Mesothelial cell of epicardium (in vitro differentiated cells): ENCODE measurements at places on chromosomes 12 and 14. TPM values are rescaled to one million over a fixed set of nuclear protein-coding genes. Genes with fewer than 3 reads are reported as not detected.
A peak's percentile ranks its signal among the peaks of the same experiment; 100 is the strongest.

- no peak overlapping the region for H3K27ac ChIP-seq
- no peaks in the 10 kb centered on the region for H3K36me3 ChIP-seq
- peaks cover 23% of the 10 kb centered on the region for H3K4me1 ChIP-seq
- DNase-seq = no peak
- no peak overlapping the region for H3K4me3 ChIP-seq
- H3K27me3 ChIP-seq = no peaks in the 10 kb centered on the region
Observed at GRCh38 chr14:81331229-81332021, 68.7 kb downstream of the STON2 start.

DNA sequence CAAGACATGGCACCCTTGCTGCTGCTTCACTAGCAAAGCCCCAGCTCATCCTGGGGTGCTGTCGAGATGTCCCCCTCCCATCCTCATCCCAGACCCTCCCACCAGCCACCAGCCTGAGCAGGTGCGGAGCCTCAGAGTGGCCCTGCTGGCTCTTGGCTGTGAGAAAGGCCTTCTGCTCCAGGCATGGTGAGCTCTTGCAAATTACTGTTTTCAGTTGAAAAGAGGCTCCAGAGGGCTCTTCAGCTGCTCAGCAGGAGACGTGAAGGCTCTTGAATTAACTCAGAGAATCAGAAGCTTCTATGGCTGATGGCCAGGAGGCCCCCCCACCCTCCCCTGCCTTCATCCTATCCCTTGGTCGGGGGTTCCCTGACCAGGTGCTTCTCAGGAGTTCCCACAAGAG lies 44.1 kb downstream of the WSCD2 start:
- no peaks in the 10 kb centered on the region for H3K36me3 ChIP-seq
- H3K4me1 ChIP-seq = no peaks in the 10 kb centered on the region
- peaks cover 24% of the 10 kb centered on the region for H3K27me3 ChIP-seq

DNA sequence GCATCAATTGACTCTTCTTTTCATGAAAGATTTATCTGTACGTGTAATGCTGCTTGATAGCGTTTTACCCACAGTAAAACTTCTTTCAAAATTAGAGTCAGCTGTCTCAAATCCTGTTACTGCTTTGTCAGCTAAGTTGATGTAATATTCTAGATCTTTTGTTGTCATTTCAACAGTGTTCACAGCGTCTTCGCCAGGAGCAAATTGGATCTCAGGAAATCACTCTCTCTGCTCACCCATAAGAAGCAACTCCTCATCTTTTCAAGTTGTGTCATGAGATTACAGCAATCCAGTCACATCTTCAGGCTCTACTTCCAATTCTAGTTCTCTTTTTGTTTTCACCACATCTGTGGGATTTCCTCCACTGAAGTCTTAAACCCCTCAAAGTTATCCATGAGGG lies 9.5 kb downstream of the PCNX1 start:
- no peak overlapping the region for H3K4me3 ChIP-seq
- H3K27me3 ChIP-seq = no peaks in the 10 kb centered on the region
- peaks cover 33% of the 10 kb centered on the region for H3K4me1 ChIP-seq
- peaks cover 15% of the 10 kb centered on the region for H3K36me3 ChIP-seq
- no peak for DNase-seq

DNA sequence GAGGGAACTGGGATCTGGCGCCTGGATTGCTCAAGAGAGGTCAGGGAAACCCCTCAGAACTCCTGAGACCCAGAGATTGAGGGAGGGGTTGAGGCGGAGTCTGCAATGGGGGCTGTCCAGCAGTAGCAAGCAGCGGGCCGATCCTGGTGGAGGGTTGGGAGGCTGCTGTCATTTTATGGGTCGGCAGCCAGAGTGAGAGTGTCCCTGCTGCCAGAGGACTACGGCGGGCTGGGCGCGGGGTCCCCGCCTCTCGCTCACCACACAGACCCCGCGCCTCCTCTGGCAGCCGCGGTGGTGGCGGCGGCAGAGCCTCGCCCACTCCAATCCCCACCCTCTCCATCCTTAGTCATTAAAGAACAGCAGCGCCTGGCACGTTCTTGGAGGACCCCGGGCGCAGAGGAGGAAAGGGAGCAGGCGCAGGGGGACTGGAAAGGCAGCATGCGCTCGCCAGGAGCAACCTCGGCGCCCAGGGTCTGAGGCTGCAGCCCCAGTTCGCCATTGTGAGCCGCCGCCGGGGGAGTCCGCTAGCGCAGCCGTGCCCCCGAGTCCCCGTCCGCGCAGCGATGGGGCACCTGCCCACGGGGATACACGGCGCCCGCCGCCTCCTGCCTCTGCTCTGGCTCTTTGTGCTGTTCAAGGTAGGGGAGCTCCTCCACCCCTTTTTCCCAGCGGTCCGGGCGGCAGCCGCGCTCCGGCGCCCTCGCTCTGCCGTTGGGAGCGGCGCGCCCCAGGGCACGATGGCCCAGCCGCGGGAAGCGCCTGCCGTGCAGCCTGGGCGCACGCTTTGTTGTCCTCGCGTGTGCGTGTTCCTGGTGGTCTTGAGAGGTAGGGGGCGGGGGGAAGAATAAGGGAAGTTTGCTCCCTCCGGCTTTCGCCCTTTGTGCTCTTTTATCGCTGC lies at the start of gene PTPRO:
TSS of gene PTPRO (plus strand) at position 345 of the 898 bp plus-strand sequence.
- peaks cover 77% of the 10 kb centered on the region for H3K27me3 ChIP-seq
- no peaks in the 10 kb centered on the region for H3K36me3 ChIP-seq
- peaks cover 11% of the 10 kb centered on the region for H3K4me1 ChIP-seq
- DNase-seq = peak; percentile 23
- H3K4me3 ChIP-seq = peak within 1 kb of the TSS; percentile 55

DNA sequence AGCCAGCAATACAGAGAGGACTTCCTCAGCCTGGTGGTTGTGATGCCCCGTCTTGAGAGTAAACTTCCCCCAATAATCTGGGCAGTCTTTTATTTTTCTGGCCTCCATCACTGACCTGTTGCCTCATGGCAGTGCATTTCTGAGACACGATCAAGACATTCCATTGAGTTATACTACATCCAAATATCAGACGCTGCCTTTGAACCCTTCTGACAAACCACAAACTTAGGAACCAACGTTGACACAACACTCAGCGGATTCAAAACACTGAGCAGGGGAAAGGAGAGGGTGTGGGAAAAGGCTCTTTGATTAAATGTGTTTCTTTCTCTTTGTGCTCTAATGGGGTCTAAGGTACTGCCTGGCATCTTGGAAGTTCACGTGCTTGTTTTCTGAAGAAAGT lies 100.7 kb upstream of the TBX5 start:
- no peak overlapping the region for H3K4me3 ChIP-seq
- no peaks in the 10 kb centered on the region for H3K36me3 ChIP-seq
- no peak for DNase-seq
- H3K27me3 ChIP-seq = peaks cover 76% of the 10 kb centered on the region
- H3K4me1 ChIP-seq = peaks cover 12% of the 10 kb centered on the region

DNA sequence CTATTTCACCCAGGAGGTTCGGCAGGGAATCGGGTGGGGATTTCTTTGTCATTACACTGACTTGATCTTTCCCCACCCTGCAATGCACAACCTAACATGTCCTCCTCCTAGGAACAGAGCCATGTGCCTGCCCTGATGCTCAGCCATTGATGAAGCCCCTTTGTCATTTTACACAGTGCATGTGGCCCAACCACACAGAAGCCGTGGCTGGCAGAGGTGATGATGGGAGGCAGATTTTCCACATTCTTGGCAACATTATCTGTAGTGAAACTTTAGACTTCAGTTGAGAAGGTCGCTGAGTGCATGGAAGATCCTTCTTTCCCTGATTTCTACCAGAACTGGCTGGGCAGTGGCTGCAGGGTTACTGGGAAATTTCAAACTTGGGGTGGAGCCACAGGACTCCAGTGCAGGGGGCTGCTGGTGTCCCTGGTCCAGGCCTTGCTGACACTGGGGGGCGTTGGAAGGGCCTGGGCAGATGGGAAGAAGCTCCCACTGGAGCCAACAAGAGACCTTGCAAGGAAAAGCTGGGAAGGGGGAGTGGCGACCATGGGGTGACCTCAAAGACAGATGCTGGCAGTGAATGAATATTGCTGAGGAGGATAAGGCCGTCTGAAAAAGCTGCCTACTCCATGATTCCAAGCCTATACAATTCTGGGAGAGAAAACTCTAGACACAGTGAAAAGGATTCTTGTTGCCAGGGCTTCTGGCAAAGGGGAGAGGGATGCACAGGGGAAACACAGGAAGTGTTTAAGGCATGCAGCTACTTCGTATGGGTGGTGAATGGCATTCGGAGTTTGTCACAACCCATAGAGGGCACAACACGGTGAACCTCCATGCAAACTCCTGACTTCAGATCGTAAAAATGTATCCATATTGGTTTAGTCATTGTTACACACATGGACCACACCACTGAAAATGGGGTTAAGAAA lies 41.8 kb upstream of the P2RX7 start:
- peaks cover 13% of the 10 kb centered on the region for H3K4me1 ChIP-seq
- peak overlapping the region; percentile 14 for H3K27ac ChIP-seq
- DNase-seq = no peak
- no peak overlapping the region for H3K4me3 ChIP-seq
- peaks cover 38% of the 10 kb centered on the region for H3K27me3 ChIP-seq

- H3K27me3 ChIP-seq = no peaks in the 10 kb centered on the region
- H3K27ac ChIP-seq = no peak overlapping the region
- peaks cover 19% of the 10 kb centered on the region for H3K36me3 ChIP-seq
- DNase-seq = no peak
Observed at GRCh38 chr12:30811966-30812365, 57.2 kb upstream of the CAPRIN2 start.

DNA sequence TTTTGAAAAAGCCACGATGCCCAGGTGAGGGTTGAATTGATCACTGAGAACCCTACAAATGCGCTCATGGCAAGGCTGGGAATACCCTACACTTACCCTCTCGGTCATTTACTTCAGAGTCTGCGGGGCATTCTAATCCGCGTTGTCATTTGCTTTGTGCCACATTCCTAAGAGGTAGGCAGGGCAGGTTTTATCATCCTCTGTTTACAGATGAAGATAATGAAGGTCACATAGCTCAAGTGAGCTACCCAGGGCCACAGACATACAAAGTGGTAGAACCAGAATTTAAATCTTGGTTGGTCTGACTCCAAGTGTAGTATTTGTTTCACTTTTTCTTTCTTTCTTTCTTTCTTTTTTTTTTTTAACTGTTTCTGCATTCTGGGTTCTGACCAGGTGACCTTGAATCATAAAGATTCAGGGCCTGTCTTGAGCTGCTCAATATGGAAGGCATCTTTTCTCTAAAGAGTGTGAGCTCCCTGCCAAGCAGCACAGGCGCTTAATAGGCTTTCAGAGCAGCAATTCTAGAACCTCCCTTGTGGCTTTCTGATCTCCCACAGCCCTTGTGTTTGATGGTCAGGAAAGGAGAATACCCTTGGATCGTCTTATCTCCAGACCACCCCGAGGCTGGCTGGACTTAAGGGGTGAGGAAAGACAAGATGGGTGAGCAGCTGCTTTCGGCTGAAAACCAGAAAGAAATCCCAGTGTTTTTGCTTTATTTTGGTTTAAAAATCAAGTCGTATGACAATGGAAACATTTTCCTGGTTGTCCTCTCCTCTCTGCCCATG lies 662 bp upstream of the BATF start:
- DNase-seq = no peak
- no peaks in the 10 kb centered on the region for H3K27me3 ChIP-seq
- H3K36me3 ChIP-seq = no peaks in the 10 kb centered on the region
- H3K27ac ChIP-seq = peak overlapping the region; percentile 89
- peak overlapping the region; percentile 52 for H3K4me3 ChIP-seq

GRCh38 chr12:95583933-95584332 lies 32.7 kb upstream of the USP44 start:
- H3K4me1 ChIP-seq = no peaks in the 10 kb centered on the region
- no peak overlapping the region for H3K27ac ChIP-seq
- no peak for DNase-seq
- H3K27me3 ChIP-seq = peaks cover 4% of the 10 kb centered on the region
- H3K4me3 ChIP-seq = no peak overlapping the region

GRCh38 chr14:105255021-105255507 lies 6.7 kb downstream of the BTBD6 start:
- no peak for DNase-seq

DNA sequence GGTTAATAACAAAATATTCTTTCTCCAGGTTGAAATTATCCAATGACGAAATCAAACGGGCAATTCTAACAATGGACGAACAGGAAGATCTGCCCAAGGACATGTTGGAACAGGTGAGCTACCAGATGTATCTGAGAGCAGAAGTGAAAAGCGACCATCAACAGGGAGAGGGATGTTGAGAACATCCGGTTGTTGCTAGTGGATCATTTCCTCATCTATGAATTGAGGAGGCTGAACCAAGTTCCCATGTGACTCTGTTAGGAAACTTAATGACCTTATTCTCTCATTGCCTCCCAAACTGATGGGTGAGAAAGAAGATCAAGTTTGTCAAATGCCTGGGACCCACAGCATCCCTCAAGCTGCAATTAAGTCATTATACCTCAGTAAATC lies 117.7 kb downstream of the GPR135 start:
- H3K4me3 ChIP-seq = no peak overlapping the region
- peaks cover 36% of the 10 kb centered on the region for H3K4me1 ChIP-seq
- no peak overlapping the region for H3K27ac ChIP-seq
- H3K27me3 ChIP-seq = no peaks in the 10 kb centered on the region
- peaks cover 13% of the 10 kb centered on the region for H3K36me3 ChIP-seq

GRCh38 chr12:96073346-96074330 lies 38.3 kb upstream of the LTA4H start:
- DNase-seq = no peak
- H3K4me3 ChIP-seq = no peak overlapping the region
- H3K4me1 ChIP-seq = no peaks in the 10 kb centered on the region
- H3K27me3 ChIP-seq = no peaks in the 10 kb centered on the region

DNA sequence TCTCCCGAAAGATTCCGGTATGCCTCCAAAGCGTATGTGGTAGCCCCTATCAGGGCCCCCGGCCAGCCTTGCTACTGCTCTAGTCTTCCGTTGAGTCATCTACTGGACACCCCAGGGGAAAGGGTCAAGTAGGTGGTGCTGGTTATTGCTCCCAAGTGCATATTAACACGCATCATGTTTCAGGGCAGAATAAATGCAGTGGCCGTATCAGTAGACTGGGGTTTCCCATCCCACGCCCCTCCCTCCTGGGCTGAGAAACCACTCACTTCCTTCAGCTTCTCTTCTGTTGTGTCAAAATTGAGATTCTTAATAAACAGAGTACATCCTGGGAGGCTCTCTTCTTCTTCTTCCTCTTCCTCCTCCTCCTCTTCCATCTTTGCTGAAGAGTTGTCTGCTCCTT lies 39.3 kb downstream of the RBM19 start:
- no peak overlapping the region for H3K27ac ChIP-seq
- H3K4me3 ChIP-seq = no peak overlapping the region
- no peaks in the 10 kb centered on the region for H3K27me3 ChIP-seq

GRCh38 chr12:21392384-21392783 lies 19.7 kb downstream of the IAPP start:
- DNase-seq = no peak
- H3K4me3 ChIP-seq = no peak overlapping the region
- no peaks in the 10 kb centered on the region for H3K4me1 ChIP-seq
- no peaks in the 10 kb centered on the region for H3K36me3 ChIP-seq

- H3K4me3 ChIP-seq = no peak overlapping the region
- peaks cover 2% of the 10 kb centered on the region for H3K36me3 ChIP-seq
- H3K4me1 ChIP-seq = no peaks in the 10 kb centered on the region
- no peak overlapping the region for H3K27ac ChIP-seq
- H3K27me3 ChIP-seq = no peaks in the 10 kb centered on the region
Observed at GRCh38 chr12:34406996-34407300, 384.7 kb downstream of the ALG10 start.

- DNase-seq = no peak
- no peaks in the 10 kb centered on the region for H3K4me1 ChIP-seq
- no peaks in the 10 kb centered on the region for H3K36me3 ChIP-seq
Observed at GRCh38 chr12:562634-563033, 100.6 kb downstream of the NINJ2 start.

Gene ADAMTS20
- total RNA-seq = 1.6 to 2.1 TPM (median 2.1 TPM) in 3 replicates

Gene PTPRO
- total RNA-seq = 2.1 to 4.3 TPM (median 2.6 TPM) in 3 replicates

Gene DBX2
- not detected in 3 replicates for total RNA-seq

Gene KRT4
- total RNA-seq = 1.00 to 1.4 TPM (median 1.3 TPM) in 3 replicates

Gene IFNG-AS1
- not detected in 3 replicates for total RNA-seq

Gene SLC17A8
- 0.40 to 0.66 TPM (median 0.61 TPM) in 3 replicates for total RNA-seq

Gene GPR65
- total RNA-seq = not detected in 3 replicates

Gene RAPGEF3
- 18.0 to 20.9 TPM (median 19.4 TPM) in 3 replicates for total RNA-seq

Gene GDF3
- total RNA-seq = not detected in 3 replicates

Gene KRT77
- not detected in 3 replicates for total RNA-seq

Gene IQSEC3
- total RNA-seq = 7.4 to 8.8 TPM (median 8.5 TPM) in 3 replicates
